ENCODE measurements at places on chromosomes 3 and 15. TPM values are rescaled to one million over a fixed set of nuclear protein-coding genes. Genes with fewer than 3 reads are reported as not detected.

TNIK gene
- 7.7 TPM for total RNA-seq

- no peak for DNase-seq
These were observed 5.6 kb downstream of the RBP1 start for GRCh38 chr3:139533781-139534454.

DNA sequence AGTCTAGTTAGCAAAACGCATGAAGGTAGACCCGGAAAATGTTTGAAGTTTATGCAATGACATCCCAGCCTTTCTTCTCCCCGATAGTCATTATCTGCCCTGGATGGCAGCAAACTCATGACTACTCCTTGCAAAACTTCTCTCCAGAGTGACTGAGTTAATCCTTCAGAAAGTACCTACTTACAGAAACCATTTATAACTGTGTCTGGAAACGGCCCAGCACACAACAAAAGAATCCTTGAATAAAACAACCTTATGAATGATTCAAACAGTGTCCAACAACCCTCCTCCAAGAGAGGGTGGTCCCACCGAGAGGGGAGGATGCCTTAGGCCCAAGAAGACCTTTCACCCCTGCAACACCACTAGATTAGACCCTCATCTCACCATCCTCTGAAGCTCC is 14.2 kb downstream of the ST8SIA2 start:
- no peak for DNase-seq

STRIT1 gene
- total RNA-seq, result not detected

PPP1R2 gene
- 81.8 TPM for total RNA-seq

IL5RA gene
- 0.75 TPM for total RNA-seq

CFAP92 gene
- total RNA-seq, result not detected

DNA sequence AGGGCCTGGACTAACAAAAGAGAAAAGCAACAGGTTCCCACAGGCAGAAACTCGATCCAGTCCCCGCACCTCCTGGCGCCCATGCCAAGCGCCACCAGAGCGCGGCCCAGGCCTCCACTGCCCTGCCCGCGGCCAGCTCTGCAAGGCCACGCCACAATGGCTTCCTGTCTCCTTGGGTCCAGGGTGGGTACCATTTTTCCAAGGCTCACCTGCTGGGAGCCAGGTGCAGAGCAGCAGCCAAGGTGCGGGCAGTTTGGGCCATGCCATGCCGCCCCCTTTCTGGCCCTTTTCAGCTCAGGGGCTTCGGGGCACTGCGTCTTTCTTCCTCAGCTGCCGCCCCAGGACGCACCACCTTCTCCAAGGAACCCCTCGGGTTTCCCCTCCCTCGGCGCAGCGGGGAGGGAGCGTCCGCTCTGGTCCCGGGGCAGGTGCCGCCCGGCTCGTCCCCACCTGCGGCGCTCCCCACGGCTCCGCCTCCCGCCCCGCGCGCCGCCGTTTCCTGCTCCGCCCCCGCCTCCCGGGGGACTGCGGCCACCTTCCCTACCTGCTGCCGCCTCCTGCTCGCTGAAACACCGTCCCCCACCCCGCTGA is at the start of gene ILDR1:
Gene ILDR1 (minus strand): TSS at position 437 of the 591 bp plus-strand sequence. CDS start 170 bp downstream, at position 267.
- DNase-seq, result peak; percentile 70

- no peak for DNase-seq
These were observed 21.2 kb upstream of the SMAD3 start for GRCh38 chr15:67043939-67044771.

GRCh38 chr3:108031895-108032294 is 58.9 kb downstream of the CD47 start:
- DNase-seq, result no peak

SLC12A6 gene
- 141 TPM for total RNA-seq

STAB1 gene
- total RNA-seq, result 4.5 TPM

DNA sequence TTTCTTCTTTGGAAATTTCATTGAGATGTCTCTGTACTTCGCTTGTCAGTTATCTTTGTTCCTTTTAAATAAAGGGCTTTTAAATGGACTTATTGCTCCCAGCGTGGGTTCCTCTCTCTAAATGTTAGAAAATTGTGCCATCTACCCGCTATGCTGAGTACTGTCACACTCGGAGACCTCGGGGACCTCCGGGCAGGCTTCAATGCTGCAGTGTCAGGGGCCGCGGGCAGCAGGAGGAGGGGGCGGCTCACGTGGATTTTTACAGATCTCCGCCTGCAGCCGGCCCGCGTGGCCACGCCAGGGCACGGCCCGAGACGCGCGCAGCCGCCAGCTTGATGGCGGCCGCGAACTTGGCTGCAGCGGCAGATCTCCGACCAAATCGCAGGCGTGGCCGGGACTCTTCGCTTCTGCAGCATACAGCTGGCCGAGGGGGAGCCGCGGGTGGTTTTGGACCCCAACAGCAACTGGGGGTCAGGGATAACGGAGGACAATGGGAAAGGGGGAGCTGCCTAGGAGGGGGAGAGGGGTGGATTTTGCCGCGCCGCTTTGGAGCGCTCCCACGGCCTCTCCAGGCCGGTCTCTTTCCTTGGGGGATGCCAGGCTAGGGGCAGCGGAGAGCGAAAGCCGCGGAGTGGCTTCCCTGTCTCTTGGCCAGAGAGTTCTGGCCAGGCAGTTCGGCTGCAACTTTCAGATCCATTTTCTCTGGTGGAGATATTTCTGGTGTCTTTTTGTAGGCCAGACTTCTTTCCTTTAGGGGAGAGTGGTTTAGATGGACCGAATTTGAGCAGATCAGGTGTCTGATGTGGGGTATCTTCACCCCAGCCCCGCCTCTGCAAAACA is 15.3 kb downstream of the NR2F2 start:
- no peak for DNase-seq

CHRFAM7A gene
- total RNA-seq, result 1.2 TPM

ACKR4 gene
- 0.15 TPM for total RNA-seq

C3orf49 gene
- total RNA-seq, result not detected

- DNase-seq, result no peak
These were observed 416 bp downstream of the PBRM1 start for GRCh38 chr3:52685285-52685708.

DNA sequence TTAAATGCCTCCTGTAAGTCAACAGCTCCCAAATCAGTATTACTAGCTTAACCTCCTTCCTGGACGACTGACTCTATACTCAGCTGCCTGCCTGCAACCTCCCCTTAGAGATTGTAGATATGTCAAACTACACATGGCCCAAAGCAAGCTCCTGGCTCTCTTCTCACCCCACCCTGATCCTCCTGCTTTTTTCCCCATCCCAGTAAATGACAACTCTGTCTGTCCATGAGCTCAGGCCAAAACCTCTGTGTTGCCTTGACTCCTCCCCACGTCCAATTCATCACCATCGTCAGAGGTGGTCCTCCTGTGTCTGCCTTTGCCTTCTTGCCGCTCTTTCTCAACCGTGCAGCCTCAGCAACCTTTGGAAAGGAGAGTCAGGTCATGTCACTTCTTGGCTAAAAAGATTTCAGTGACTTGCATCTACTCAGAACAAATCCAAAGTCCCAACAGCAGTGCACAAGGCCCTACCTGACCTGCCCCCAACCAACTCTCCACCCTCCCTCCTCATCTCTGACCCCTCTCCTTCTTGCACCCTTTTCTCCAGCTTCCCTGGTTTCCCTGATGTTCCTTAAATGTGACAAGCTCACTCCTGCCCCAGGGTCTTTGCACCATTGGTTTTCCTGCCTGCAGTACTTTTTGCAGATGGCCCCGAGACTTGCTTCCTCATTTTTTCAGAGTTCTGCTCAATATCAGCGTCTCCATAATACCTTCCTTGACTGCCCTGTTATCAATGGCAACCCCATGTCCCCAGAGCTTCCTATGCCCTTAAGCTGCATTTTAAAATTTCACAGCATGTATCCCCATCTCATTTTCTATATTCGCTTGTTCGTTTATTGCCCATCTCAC is 52.8 kb downstream of the LSM3 start:
- no peak for DNase-seq

GRCh38 chr3:140573011-140573410 is 104.9 kb upstream of the TRIM42 start:
- DNase-seq, result no peak

RBMS3 gene
- not detected for total RNA-seq

DNA sequence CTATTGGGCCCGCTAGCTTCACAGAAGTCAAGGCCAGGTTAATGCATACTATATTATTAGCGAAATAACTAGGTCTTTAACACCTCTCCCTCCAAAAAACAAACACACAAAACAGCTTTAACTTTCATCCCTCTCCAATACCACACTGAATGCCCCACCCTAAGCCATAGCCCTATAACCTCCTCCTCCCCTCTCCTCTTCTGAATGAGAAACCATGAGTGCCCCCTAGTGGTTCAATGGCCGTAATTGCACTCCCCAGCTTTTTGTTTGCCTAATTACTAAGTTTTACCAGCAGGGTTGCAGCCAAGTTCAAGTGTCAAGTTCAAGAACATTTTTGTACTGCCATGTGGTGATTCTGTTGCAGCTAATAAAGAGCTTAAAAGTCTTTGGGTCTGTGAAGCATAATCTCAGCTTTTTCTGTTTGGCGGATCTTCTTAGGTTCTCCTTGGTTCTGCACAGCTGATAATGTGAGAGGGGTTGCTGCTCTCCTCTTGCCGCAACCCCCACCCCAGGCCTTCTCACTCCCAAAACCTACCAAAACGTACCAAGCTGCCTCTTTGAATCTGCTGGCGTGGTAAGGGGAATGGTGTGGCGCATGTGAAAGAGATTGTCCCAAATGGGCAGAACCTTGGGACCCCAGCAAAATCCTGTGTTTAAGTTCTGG is 57.9 kb downstream of the RPL22L1 start:
- DNase-seq, result peak; percentile 80

CCDC9B gene
- total RNA-seq, result 2.8 TPM

GASK1A gene
- total RNA-seq, result 0.15 TPM
